Pons (tissue), 1 donor: ENCODE measurements at places on chromosomes 13 and 19.

GRCh38 chr19:45076029-45076850, at the start of gene ZNF296:
Gene ZNF296 (minus strand): TSS chr19:45076478. CDS start chr19:45076373, 105 bp downstream.
- DNase-seq: no peak

DNA sequence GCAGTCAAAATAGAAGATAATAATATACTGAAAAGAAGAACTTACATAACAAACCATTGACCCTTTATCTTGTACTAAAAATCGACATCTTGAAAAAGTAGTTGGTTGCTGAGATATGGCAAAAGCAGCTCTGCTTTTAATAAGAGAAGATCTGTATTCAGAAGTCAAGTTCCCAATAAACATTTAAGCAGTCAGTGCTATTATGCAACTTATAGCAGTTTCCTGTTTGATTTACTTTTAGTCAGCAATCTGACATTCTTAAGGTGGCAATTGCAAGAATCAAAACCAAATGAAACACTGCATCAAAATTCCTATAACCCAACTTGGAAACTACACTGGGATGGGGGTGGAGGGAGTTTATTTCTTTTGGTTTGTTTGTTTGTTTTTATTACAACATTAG, 165.5 kb downstream of the TBC1D4 start:
- peak; percentile 22 for DNase-seq

GRCh38 chr13:41823476-41823875, 137.4 kb downstream of the VWA8 start:
- no peak for DNase-seq

- peak; percentile 53 for DNase-seq
Measured at GRCh38 chr19:8578642-8579265, 1.5 kb upstream of the MYO1F start.

DNA sequence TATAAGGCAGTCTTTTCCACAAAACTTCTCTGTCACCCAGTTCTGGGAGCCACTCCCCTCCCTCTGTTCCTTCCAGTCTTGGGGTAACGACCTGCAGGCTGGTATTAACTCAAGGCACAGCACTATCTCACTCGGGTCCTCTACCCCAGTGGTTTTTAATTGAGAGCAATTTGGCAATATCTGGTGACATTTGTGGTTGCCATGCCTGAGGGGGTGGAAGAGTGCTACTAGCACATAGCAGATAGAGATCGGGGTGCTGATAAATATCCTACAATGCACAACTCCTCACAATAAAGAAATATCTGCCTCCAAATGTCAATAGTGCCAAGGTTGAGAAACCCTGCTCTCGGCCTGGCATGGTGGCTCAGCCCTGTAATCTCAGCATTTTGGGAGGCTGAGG, 117.7 kb upstream of the ABCC4 start:
- DNase-seq: no peak

GRCh38 chr13:47326061-47326460, 429.2 kb upstream of the HTR2A start:
- no peak for DNase-seq
